Esophagus squamous epithelium (tissue), 5 donors: ENCODE measurements at places on chromosomes 16 and 17.
A peak's percentile ranks its signal among the peaks of the same experiment; 100 is the strongest.

GRCh38 chr16:794091-794822, 5.8 kb downstream of the CHTF18 start:
- no peak for DNase-seq

DNA sequence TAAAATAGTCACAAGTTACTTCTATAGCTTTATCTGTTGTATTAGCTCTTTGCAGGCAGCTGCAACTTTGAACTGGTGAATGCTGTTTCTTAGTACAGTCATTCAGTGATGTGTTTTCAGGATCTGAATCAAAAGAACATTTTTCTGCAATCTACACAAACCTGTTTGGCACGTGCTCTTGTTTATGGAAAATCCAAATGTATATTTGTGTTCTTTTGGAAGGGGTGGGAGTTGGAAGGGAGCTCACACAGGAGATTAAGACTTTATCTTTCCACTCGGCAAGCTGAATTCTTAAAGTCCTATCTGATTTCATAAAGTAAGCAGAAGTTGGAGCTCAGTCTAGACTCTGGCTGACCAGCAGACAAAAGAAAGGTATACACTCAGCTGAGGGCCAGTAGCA, 300.2 kb downstream of the MAP2K6 start:
- no peak for DNase-seq

- no peak for DNase-seq
Measured at GRCh38 chr17:683499-684254, 31.0 kb downstream of the VPS53 start.

DNA sequence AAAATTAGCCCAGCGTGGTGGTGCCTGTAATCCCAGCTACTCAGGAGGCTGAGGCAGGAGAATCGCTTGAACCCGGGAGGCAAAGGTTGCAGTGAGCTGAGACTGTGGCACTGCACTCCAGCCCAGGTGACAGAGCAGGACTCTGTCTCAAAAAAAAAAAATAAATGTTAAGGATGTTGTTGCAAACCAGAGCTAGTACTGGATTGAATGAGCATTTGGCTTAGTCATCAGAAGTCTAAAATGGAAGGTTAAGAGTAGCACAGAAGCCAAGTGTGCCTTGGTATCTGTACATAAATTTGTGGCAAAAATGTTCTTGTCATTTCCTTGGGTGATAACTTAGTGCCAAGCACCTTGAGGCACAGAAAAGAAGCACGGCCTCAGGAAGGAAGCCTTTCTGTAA, 50.6 kb upstream of the MED9 start:
- no peak for DNase-seq

- DNase-seq, result no peak
Measured at GRCh38 chr17:17221329-17221728, 15.2 kb upstream of the PLD6 start.

GRCh38 chr16:57304169-57305061, 19.9 kb upstream of the PLLP start:
- no peak for DNase-seq

GRCh38 chr17:17679748-17680147, 1.5 kb upstream of the RAI1 start:
- DNase-seq, result no peak

DNA sequence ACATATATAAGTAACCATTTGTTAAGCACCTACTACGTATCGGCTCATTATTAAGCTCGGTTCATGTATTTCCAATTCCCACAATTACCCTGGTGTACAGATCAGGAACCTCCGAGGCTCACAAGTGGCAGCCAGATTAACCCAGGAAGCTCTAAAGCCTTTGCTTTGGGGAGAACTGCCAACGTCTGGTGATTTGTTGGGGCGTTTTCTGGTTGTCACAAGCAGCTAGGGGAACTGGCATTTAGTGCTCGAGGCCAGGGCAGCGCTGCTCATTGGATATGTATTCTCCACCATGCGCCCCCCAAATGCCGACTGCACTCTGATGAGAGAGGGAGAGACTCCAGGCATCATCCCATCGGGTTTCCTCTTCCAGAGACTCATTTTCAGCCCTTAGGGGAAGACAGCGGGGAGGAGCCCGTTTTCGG, 541 bp downstream of the ZNF18 start:
- peak; percentile 35 for DNase-seq

GRCh38 chr17:28810437-28810836, 32.2 kb downstream of the FAM222B start:
- no peak for DNase-seq

GRCh38 chr17:6927290-6928126, 68.3 kb upstream of the ALOX12 start:
- DNase-seq, result no peak

GRCh38 chr17:37830151-37830993, 85.5 kb upstream of the HNF1B start:
- no peak for DNase-seq

- DNase-seq, result no peak
Measured at GRCh38 chr17:40121181-40122135, at the start of gene MSL1. Gene MSL1, plus strand, starts transcription at chr17:40121971. Its CDS starts 642 bp downstream, at chr17:40122613.

DNA sequence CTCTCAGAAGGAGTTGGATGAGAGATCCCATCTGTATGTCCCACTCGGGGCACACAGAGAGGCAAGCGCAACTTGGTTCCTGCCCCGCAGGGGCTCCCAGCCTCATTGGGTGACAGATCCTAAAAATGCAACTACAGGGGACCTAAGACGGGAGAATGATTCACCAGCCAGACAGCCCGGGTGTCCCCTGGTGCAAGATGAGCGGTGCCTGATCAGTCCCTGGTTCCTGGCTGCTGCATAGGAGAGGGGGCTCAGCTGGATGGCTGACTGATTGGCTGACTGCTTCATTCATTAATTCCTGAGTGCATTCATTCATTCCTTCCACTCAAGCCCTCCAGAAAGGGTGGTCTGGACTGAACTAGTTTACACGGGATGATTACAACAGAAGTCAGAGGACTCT, 22.0 kb downstream of the WNT3 start:
- no peak for DNase-seq

DNA sequence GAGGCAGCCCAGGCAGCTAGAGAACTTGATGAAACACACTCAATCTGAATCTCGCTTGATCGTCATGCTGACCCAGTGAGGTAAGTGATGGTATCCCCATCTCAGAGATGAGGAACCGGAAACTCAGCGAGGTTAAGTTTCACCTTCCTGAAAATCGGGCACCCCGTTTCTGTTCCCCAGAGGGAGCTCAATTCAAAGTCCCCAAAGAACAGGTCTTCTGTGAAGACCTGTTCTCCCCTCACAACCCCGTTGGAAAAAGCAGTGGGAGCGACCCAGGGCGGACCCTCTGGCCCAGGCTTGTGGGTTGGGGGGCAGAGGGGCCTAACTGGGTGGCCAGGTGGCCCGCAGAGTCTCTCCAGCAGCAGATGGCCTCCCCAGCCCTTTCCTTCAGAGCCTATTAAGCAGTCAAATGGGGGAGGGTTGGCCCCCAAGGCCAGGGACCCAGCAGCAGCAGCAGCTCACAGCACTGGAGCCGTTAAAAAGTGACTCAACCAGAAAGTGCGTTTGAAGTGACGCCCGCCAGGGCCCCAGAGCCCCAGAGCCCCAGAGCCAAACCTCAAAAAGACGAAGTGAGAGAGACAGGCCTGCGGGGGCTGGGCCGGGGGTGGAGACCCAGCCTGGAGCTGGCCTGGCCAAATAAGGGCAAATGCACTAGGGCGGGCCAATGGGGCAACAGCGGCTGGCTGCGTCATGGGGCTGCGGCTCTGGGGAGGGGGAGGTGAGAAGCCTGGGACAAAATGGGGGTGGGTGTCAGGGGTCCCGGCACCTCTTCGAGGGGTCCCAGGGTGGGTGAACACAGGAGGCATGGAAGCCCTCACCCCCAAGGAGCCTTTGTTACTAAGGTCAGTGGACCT, 9.2 kb upstream of the TSPOAP1 start:
- peak; percentile 81 for DNase-seq
